ENCODE measurements at places on chromosomes 2 and 18.

- DNase-seq: no peak
Observed at GRCh38 chr2:6641956-6642355, 223.8 kb downstream of the CMPK2 start.

- DNase-seq: no peak
Observed at GRCh38 chr2:159737917-159738296, 25.6 kb downstream of the MARCHF7 start.

DNA sequence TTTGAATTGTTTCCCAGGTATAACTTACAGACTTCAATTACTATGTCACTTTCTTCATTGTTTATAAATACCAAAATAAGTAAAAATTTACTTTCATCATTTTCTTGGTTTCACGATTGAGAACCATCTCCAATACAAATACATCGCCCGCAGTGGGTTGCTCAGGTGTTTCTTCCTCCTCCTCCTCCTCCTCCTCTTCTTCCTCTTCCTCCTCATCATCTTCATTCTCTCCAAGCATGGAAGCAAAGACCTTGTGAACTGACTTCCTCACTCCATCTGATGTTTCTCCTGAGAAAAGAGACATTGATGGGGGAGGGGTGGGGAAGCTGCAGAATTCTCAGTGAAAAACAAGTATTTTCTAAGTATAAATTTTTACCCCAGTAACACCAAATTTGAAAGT is 6.6 kb downstream of the GTF3C3 start:
- no peak for DNase-seq

- no peak for DNase-seq
Observed at GRCh38 chr2:152558158-152558984, 158.9 kb downstream of the PRPF40A start.

GRCh38 chr2:18971628-18972027 is 382.3 kb upstream of the NT5C1B start:
- DNase-seq: no peak

DNA sequence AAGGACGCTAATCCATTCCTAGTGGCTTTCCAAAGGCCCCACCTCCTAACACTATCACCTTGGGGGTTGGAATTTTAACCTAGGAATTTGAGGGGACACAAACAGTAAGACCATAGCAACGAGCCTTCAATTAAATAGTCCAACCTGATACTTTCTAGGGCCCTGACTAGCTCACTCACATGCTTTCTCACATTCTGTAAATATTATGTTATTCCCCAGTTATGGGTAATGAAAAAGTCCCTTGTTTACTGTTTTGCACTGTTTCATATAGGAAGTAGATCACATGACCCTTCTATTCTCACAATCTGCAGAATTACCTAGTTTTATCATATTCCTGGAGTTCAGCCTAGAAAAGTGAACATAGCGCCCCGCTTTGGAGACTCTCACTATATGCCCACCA is 1212.1 kb upstream of the ACVR2A start:
- no peak for DNase-seq

GRCh38 chr2:241020629-241021190 is 22.3 kb downstream of the SNED1 start:
- DNase-seq: no peak

DNA sequence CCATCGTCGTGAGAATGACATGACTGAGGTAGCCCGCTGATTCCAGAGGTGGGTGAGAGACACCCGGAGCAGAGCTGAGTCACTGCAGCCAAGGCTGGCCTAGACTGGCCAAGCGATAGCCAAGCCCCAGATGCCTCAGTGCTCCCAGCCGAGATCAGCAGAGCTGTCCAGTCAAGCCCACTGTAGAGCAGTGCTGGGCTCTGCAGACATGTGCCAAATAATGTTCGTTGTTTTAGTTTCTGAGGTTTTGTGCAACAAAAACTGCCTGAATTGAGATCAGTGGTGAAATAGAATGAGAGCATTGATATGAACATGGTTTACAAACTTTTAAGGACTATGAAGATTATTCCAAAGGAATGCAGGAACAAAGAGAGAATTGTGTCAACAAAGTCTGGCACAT is 42.1 kb downstream of the INSIG2 start:
- DNase-seq: no peak

DNA sequence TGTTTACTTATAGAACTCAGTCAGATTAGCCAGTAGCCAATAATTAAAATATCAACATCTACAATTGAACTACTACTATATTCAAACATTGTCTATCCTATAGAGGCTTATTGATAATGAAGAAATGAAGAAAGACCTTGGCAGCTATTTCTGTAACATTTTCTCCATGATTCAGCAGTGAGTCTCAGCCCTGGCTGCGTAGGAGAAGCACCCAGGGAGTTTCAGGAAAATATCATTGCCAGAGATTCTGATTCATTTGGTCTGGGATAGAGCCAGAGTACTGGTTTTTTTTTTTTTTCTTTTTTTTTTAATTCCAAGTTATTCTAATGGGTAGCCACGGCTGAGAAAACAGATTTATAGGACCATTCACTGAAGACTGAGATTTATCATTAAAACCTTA is 404.8 kb downstream of the TXNL1 start:
- no peak for DNase-seq

- DNase-seq: no peak
Observed at GRCh38 chr18:23986600-23987359, 27.8 kb upstream of the TTC39C start.

GRCh38 chr2:86770816-86771301 is 19.9 kb downstream of the CD8A start:
- no peak for DNase-seq

- peak; percentile 27 for DNase-seq
Observed at GRCh38 chr18:9613550-9614400, 584 bp downstream of the PPP4R1 start.

DNA sequence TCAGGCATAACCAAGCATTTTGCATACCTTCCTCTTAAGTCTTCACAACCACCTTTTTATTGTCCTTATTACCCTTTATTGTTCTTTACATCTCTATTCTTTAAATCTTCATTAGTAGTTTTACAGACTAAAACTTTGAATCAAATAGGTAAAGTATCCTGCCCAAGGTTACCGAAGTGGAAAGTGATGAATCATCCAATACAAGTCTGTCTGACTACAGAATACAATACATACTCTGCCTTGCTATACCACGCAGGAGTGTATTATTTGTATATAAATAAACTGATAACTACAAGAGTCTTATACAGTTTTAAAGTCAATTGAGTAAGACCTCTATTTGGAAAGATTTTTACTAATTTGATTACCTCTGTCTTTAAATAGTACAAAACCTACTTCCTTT is 196.0 kb downstream of the ZEB2 start:
- DNase-seq: no peak

Measured in activated T-helper 1 cell treated with anti-CD3 and anti-CD28 coated beads, Interleukin-12 subunit alpha, Interleukin-12 subunit beta, Interleukin-2, Interleukin-4 antibody, amounts not matched to agents 30 ng/mL and 10 ng/mL and 1 ng/mL, durations not matched to agents 14 hours and 24 hours and 36 hours (primary cell).